SK-MEL-5 (cell line): ENCODE measurements at places on chromosomes 2 and 18. TPM values are rescaled to one million over a fixed set of nuclear protein-coding genes. Genes with fewer than 3 reads are reported as not detected.

The RGPD5 gene
- total RNA-seq: 7.9 and 9.5 TPM in 2 replicates

The DAW1 gene
- 0.08 TPM in 1 of 2 replicates, not detected in the other for total RNA-seq

The GDF7 gene
- 0.71 and 0.75 TPM in 2 replicates for total RNA-seq

The STAT4 gene
- total RNA-seq: not detected in 2 replicates

GRCh38 chr18:76713432-76713831 is 108.9 kb upstream of the ZNF236 start:
- DNase-seq: no peak

DNA sequence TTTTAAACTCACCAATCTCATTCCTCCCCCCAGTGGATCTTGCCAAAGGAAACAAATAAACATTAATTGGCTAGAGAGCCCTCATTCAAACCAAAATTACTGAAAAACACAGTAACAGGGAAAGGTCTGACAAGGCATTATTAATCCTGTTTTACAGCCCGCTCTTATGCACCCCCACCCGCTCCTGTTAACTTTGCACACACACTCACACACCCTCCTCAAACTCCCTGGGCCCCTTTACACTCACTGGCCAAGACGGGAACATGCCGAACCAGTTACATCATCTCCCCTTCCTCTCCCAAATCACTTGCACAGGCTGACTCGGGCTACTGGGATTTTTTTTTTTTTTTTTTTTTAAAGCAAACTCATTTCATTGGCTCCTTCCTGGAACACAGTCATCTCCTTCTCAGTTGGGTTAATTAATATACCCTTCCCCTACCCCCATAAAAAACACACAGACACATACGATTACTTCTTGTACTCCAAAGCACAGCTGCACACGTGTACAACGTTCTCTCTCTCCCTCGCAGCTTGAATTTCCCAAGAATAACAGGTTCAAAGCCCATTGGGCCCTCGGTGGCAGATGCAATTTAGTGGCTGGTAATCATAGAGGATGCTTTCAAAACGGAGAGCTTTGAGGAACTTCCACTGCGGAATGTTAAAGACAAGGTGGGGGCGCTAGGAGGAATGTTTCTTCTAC is 31.8 kb downstream of the KLF7 start:
- DNase-seq: no peak

GRCh38 chr2:205984381-205984780 is 101.6 kb downstream of the INO80D start:
- no peak for DNase-seq

DNA sequence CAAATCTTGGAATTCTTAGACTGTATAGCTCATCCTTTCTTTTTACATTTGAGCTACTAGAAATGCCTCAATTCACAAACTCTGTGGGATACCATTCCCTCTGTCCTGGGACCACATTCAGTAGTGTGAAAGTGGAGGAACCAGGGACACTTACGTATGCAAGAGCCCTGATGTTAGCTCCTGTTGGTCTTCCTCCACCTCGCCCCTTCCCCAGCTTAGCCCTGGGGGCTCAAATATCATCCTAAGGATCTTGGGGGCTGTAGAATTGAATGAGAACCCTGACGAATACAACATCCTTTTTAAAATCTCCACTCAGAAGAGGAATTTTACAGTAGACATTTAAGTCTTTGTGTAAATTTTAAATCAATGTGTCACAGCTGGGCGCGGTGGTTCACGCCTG is 65.2 kb upstream of the RAPH1 start:
- DNase-seq: no peak

DNA sequence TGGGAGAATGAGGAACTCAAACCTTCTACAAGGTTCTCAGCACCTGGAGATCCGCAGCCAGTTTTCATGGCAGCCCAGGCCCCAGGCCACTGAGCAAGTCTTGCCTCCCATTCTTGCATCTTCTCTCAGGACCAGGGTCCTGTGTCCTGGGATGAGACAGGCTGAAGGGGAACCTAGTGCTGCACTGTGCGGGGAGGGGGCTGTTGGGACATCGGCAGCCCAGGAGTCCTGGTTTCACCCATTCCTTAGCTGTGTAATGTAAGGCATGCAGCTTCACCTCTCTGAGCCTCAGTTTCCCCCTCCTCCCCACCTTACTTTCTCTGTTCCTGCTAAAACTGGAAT is 43.9 kb downstream of the TNS1 start:
- no peak for DNase-seq

DNA sequence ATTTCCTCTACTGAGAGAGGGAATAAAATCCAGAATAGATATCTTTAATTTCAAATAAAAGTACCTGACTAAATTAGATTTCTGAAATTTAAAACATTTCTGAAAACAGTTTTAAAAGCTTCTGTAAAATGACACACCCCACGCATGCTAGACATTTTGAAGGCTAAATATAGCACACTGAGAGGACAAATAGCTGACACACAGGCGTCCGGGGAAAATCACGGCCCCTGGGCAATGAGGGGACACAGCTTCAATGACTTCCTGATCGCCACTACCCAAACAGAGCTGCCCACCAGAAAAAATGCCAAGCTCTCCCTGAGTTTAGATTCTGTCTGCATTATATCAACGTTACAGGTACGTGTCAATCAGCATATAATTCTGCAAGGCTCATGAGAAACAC is 10.9 kb downstream of the TBC1D8 start:
- no peak for DNase-seq

DNA sequence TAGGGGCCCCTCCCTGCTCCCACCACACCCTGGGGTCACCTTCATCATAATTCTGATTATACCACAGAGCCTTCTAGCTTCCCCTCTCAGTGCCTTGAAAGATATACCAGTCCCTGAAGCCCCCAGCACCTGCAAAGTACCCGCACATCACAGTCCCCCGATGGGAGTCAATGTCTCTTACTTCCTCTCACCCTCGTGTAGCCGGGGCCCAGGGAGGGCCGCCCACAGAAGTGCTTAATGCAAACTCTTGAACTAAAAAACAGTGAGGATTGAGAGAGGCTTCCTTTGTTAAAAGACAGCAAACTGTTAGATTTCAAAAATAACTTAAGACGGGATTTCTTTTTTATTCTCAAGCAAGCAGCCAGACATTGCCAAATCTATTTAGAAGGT is 76.5 kb downstream of the SFXN5 start:
- DNase-seq: no peak
